ENCODE measurements at places on chromosomes 16 and 17.

- no peak for DNase-seq
Observed at GRCh38 chr17:66929591-66929990, 34.9 kb upstream of the CACNG4 start.

DNA sequence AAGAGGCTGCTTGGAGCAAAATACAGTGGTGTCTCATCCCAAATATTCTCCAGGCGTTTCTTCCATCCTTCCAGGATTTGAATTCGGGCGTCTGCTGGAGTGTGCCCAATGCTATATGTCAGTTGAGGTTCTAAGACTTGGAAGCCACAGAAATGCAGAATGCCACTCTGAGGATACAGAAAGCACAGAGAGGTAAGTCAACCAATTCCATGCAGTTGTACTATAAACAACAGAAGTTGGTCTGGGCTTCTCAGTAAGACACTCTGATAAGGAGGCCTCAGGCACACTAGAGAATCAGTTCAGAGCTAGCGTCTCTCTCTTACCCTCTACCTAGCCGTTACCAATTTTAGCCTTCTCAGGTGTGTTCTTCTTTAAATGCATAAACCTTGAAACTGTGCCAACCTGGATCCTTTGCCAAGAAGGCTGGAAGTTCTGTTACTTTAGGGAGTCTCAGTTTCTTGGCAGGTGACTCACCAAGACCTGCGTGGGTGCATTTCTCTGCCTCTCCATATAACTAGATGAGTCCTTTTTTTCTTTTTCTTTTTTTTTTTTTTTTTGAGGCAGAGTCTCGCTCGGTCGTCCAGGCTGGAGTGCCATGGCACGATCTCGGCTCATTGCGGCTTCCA is 15.1 kb downstream of the NQO1 start:
- peak; percentile 20 for DNase-seq

- no peak for DNase-seq
Observed at GRCh38 chr16:78984887-78985464, 615.6 kb downstream of the MAF start.

GRCh38 chr17:44536090-44536953 is 21.0 kb upstream of the FZD2 start:
- DNase-seq = peak; percentile 60

DNA sequence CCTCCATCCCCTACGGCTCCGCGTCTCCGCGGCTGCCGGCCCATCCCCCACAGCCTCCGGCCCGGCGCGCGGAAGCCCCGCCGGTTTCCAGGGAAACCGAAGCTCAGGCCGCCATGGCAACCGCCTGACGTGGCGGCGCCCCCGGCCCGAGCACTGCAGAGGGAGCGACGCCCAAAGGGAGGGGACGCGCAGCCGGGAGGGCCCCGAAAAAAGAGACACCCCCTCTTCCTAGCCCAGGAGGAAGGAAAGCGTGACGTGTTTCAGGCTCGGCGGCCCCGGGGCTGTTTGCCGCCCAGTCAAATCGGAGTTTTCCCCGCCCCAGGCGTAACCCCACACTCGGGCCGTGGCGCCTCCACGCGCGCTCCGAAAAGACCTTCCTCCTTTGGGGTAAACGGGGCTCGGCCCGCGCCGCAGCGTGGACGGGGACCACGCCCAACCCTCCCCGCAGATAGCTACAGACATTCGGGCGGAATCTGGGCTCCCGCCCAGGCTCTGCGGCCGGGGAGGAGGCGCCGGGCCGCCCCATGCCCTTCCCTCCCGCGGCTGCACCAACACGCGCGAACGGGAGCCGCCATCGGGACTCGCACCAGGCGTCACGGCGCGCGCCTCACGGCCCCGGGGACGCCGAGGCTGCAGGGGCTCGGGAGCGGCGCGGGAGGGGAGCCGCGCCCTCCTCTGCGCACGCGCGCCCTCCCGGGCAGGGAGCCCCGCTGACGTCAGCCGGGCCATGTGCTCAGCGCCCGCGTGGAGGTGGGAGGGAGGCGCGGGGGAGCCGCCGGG is 7.5 kb downstream of the MNT start:
- DNase-seq = peak; percentile 89

DNA sequence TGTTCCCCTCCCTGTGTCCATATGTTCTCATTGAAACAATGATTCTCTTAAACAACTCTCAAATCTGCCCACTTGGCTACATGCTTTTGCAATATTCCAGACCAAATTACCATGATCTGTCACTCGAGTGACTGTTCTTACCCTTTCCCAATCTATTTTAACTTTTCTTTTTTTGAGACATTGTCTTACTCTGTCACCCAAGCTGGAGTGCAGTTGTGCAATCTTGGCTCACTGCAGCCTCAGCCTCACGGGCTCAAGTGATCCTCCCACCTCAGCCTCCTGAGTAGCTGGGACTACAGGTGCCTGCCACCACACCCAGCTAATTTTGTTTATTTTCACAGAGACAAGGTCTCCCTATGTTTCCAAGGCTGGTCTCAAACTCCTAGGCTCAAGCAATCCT is 58.8 kb upstream of the CLEC18A start:
- no peak for DNase-seq

DNA sequence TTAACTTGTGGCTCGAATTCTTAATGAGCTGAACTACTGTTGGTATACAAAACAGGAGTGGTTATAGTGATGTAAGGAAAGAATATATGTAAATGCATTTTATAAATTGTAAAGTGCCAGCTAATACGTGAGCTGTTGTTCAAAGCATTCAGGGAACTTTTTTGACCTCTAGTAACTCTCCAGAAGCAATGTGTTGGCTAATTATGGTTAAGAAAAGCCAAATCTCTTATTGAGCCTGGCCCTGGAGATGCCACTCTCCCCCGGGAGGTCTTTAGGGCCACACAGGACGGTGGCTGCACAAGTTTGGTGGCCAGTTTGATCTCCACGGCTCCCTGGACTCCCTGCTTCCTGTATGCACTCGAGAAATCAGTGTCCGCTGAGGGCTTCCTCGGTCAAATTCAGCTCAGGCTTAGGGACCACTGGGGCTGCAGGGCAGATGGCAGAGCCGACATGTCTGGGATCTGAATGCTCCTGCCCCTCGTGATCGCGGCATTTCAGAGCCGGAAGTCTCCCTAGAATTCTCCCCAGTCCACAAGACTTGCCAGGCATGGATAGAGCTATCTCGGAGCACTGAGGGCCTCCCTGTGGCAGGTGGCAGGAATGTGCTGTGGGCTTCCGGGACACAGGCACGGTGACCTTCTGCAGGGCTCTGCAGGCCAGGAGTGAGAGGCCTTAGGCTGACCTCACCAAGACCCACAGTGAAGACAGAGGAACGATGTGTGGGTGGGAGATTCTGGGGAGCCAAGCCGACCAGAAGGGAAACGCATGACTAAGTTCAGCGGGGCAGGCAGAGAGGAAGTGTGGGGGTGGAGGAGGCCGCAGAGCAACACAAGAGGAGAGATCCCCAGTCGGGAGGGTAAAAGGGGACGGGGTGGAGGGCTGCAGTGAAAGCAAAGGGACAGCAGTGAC is 18.6 kb upstream of the PITPNM3 start:
- DNase-seq = peak; percentile 62

DNA sequence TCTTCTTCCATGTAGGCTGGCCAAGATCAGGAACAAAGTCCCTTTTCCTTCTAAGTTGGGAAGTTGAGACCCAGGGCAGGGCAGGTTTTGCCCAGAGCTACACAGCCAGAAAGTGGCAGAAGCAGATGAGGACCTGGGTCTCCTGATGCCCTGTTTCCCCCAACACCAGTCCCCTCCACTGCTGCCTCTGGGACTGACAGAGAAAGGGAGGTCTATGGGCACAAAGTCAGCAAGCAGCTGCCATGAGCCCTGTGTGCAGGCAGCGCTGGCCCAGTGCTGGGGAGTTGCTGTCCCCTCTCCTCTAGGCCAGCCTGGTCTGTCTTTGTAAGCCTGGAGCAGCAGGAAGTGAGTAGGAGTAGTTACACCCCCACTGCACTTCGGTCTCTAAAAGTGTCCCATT is 46.9 kb upstream of the NKD1 start:
- DNase-seq = no peak

GRCh38 chr16:78551487-78552085 is 452.1 kb downstream of the WWOX start:
- no peak for DNase-seq

DNA sequence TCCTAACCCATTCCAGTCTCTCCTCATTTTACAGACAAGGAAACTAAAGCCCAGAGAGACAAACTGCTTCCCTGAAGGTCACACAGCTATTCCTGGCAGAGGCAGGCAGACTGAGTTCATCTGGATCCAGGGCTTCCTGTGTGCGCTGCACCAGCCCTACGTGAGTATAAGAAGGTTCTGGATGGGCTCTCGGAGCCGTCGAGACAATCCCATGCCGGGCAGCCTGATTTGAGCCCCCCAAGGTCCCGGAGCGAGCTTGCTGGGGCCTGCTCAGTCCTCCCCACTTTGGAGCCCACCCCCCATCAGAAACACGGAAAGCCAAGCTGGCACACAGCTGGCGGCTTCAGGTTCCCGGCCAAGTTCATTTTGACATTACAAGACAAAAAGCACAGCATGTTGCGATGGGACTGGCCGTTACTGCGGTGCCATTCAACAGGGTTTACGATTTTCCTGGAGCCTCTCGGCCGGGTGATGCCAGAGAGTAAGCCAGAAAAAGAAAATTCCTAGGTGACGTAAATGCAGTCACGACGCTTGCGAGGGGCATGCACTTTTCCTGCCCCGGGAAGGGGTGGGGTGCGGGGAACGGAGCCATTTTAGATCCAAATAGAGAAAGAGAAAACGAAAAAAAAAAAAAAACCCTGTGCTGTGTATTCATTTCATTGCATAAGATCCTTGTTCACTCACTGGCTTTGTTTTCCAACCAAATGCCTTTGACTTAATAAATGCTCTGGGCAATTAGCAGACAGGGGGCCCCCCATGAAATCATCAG is 167.1 kb upstream of the FOXF1 start:
- DNase-seq = peak; percentile 78

DNA sequence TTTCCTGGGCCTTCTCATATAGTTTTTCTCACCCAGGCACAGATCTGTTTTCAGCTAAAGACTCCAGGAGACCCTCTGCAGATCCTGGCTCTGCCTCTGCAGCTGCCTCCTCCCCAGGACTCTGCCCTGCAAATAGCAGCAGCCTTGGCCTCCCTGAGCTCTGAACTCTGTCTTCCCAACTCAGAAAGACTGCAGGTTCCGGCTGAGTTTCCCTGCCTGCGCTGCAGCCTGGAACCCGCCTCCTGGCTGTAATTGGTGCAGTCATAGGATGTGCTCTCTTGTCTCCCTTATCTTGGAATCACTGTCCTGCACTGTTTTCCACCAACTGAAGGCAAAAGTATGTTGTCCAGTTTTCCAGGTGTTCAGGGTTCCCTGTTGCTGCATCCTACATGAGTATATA is 14.3 kb upstream of the DNASE1 start:
- no peak for DNase-seq

- DNase-seq = no peak
Observed at GRCh38 chr17:4898351-4898750, 985 bp upstream of the C17orf107 start.

GRCh38 chr17:75475851-75476250 is 19.4 kb downstream of the TMEM94 start:
- DNase-seq = no peak

GRCh38 chr17:54860617-54861470 is 39.8 kb upstream of the TOM1L1 start:
- DNase-seq = no peak

GRCh38 chr17:6313835-6314234 is 121.1 kb downstream of the AIPL1 start:
- no peak for DNase-seq

- DNase-seq = no peak
Observed at GRCh38 chr17:42543190-42544079, 7.4 kb downstream of the NAGLU start.

- no peak for DNase-seq
Observed at GRCh38 chr17:78226759-78227454, 4.5 kb upstream of the TMEM235 start.

DNA sequence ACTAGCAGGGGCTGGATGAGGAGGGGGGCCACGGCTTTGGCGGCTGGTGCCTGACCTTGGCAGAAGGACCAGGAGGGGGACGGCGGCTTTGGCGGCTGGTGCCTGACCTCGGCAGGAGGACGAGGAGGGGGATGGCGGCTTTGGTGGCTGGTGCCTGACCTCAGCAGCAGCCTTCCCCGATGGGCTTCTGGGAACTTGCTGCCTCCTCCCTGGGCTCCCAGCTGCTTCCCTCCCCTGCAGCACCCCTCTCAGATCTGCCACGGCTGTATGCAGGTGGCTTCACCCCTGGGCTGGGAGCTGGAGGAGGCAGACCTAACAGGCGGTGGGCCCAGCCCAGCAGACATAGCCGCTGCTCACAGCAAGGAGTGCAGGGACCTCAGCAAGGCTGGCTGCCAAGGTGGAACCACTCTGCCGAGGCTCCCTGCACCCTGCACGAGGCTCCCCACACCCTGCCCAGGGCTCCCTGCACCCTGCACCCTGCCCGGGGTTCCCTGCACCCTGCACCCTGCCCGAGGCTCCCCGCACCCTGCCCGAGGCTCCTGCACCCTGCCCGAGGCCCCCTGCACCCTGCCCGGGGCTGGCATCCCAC is 38.4 kb upstream of the CBFA2T3 start:
- DNase-seq = no peak

DNA sequence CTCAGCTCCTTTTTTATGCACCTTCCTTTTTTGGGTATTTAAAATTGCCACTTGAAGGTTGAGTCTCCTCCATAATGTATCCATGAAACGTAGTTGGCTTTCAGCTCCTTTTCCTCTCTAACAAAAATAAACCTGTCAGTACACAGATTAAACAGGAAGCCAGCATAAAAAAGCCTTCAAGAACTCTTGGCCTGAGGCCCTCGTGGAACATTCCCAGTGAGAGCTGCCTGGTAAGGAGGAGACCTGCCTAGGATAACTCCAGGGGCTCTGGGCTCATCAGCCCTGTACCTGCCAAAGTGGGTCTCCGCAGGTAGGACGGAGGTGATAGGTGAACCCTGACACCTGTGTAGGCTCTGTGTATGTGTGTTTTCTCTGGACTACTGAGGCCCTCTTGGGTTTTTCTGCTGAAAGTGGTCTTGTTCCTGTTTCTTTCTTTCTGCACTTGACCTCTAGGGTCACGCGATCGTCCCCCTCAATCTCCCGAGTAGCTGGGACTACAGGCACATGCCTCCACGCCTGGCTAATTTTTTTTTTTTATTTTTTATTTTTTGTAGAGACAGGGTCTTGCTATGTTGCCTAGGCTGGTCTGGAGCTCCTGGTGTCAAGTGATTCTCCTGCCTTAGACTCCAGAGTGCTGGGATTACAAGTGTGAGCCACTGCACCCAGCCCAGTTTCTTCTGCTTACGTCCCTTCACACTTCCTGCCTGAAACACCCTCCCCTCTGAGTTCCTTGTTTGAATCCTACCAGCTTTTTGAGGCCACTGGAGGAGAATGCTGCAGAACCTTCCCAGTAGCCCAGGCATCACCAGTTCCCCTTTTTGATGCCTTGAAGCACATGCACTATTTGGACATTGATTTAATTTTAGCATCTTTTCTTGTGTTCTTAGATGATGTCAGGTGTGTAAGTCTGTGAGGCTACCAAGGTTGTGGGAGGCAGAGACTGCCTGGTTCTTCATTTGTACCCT is 9.8 kb downstream of the PGS1 start:
- peak; percentile 29 for DNase-seq

All from fibroblast of skin of abdomen (primary cell).